Smooth muscle cell of bladder (primary cell): ENCODE measurements at places on chromosomes 3 and 15. TPM values are rescaled to one million over a fixed set of nuclear protein-coding genes. Genes with fewer than 3 reads are reported as not detected.

CCDC13 gene
- total RNA-seq: 0.74 and 1.1 TPM in 2 replicates

TM4SF4 gene
- not detected in 2 replicates for total RNA-seq

TEX264 gene
- 41.2 and 50.9 TPM in 2 replicates for total RNA-seq

ACTRT3 gene
- 3.7 and 4.4 TPM in 2 replicates for total RNA-seq

CHST13 gene
- 0.09 TPM in 1 of 2 replicates, not detected in the other for total RNA-seq

COL6A6 gene
- 0.14 and 1.2 TPM in 2 replicates for total RNA-seq

BCL6 gene
- total RNA-seq: 16.8 and 30.1 TPM in 2 replicates

UNC13C gene
- not detected in 2 replicates for total RNA-seq

NDN gene
- total RNA-seq: 41.5 and 66.6 TPM in 2 replicates

DHX36 gene
- 27.1 and 31.7 TPM in 2 replicates for total RNA-seq

GOLGA8R gene
- total RNA-seq: 2.1 and 3.1 TPM in 2 replicates

MORC1 gene
- total RNA-seq: not detected in 2 replicates

ACSBG1 gene
- total RNA-seq: not detected in 2 replicates

PLSCR2 gene
- total RNA-seq: not detected in 2 replicates

PHLDB2 gene
- 57.5 and 58.2 TPM in 2 replicates for total RNA-seq

LRRC31 gene
- total RNA-seq: not detected in 2 replicates

MAPK6 gene
- 54.1 and 65.1 TPM in 2 replicates for total RNA-seq

INSYN1 gene
- total RNA-seq: 2.0 and 5.1 TPM in 2 replicates

LEO1 gene
- total RNA-seq: 25.9 and 30.1 TPM in 2 replicates

C15orf62 gene
- not detected in 2 replicates for total RNA-seq

ITGA11 gene
- total RNA-seq: 28.6 and 55.0 TPM in 2 replicates

GPR62 gene
- under 0.01 and 0.09 TPM in 2 replicates for total RNA-seq

CD200R1 gene
- total RNA-seq: under 0.01 TPM in 1 of 2 replicates, not detected in the other
